ENCODE measurements at places on chromosomes 13 and 19. TPM values are rescaled to one million over a fixed set of nuclear protein-coding genes. Genes with fewer than 3 reads are reported as not detected.

The ELOF1 gene
- total RNA-seq = 42.1 TPM

The TMEM59L gene
- 0.26 TPM for total RNA-seq

The DNAAF3 gene
- total RNA-seq = 1.3 TPM

The ZNF528 gene
- total RNA-seq = 14.7 TPM

The CGB5 gene
- 1.1 TPM for total RNA-seq

The COG3 gene
- 29.8 TPM for total RNA-seq

The ZBTB32 gene
- total RNA-seq = not detected

DNA sequence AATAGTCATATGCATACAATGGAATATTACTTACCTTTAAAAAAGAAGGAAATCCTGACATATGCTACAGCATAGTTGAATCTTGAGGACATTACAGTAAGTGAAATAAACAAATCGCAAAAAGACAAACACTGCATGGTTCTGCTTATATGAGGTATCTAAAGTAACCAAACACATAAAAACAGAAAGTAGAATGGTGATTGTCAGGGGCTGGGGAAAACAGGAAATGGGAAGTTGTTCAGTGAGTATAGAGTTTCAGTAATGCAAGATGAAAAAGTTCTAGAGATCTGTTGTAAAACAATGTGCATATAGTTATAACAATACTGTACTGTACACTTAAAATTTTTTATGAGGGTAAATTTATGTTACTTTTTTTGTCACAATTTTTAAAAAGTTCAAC, 219.4 kb downstream of the KLF5 start:
- DNase-seq = no peak

DNA sequence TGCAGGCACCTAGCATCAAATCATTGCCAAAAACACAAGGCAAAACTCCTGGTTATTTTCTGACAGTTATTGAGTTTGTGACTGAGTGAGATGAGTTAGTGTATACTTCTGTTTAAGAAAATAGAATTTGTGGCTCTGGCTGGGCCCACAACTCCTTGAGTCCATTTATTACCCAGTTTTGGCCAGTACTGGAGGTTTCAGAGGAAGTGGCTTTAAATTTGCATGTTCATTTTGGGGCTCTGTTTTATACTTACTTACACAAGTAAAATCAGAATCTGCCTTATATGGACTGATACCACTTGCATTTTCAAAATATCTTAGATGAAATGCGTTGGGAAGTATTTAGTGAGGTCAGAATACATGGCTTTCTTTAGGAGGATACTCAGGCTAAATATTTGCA, 29.0 kb downstream of the TNFSF11 start:
- no peak for DNase-seq

DNA sequence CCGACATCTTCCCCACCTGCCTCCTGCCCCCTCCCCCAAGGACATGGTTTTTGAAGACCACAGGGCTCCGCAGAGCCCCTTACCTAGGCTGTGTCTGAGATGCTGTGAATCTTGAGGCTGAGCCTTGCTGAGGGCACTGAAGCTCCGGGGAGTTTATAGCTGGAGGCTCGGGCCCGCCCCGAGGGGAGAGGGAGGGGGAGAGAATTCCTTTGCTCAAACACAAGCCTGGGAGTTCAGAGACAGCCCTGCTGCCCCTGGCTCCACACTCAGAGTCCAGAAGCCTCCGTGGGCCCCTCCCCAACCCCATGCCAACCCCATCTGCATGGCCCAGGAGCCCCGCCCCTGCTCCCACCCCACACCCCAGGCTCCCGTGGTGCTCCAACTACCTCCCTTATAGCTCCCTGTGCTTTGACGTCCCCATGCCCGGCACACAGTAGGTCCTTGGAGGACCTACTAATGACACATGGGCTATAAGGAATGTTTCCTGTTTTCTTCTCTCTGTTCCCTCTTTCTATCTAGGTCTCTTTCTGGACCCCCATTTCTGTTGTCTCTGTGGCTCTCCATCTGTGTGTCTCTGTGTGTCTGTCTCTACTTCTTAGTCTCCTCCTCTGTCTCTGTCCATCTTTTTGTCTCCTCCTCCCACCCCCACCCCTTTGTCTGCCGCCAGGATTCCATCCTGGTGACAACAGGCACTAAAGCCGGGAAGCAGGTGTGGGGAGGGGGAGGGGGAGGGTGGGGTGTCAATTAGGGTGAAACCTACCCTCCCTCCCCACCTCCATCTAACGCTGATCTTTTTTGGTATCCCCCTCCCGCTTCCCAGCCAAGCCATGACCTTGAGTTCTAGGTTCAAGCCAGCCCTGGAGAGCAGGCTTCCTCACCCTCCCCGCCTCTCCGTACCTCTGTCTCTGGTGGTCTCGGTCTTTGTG, at the start of gene TNNT1:
Gene TNNT1, minus strand, starts transcription at position 129 of the 926 bp plus-strand sequence. CDS start 2,049 bp downstream, outside the sequence.
- peak; percentile 54 for DNase-seq

- peak; percentile 39 for DNase-seq
Measured at GRCh38 chr13:77386046-77386445, 59.2 kb upstream of the MYCBP2 start.

DNA sequence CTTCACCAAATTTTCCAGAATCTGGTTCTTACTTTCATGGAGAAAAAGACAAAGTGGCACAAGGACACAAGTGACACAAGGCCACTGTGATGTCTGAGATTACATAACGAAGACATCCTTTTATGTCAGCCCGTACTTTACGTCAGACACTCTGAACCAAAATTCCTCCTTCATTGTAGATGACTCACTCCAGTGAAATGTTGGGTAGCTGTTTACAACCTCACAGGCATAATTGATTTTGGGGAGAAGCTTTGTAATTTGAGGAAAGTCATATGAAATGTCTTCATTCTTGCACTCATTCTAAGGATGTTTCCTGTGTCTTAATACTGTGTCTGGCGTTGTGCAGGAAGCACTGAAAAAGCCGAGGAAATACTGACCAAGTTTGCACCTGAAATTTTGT, 20.0 kb upstream of the LGALS14 start:
- no peak for DNase-seq

DNA sequence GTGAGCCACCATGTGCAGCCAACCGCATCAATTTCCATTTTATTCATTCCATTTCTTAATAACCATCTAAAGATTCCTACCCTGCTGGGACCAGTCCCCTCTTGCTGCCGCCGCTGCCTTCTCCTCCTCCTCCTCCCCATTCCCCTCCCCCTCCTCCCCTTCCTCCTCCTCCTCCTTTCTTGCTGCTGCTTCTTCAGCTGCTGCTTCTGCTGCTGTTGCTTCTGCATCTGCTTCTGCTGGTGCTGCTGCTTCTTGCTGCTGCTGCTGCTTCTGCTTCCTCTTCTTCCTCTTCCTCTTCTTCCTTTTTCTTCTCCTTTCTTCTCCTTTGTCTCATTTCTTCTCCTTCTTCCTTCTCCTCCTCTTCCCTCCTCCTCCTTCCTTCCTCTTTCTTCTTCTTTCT, 20.0 kb upstream of the SPRYD7 start:
- DNase-seq = no peak

DNA sequence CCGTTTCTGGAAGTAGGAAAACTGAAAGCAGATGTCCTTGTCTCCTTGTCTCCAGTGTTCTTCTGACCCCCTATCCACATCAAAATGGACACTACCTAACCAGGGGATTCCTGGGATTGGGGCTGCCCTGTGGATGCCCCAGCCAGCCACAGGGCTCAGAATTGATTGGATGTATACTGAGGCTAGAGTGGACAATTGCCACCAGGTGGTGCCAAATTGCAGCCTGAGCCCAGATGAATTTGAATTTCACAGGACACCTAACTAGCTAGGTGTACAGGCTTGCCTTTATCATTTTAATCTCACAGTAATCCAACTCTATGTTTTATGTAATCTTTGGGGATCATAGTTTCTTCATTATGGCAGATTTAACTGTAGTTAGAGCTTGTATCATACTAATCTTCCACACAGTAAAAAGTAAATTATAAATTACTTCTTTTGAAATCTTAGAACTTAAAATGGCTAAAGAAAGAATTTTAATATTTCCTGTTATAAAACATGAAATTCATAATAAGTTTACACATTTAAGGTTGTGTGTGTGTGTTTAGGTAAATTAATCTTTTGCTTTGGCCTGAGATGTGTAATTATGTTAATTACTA, 58.0 kb downstream of the PIBF1 start:
- DNase-seq = peak; percentile 41

GRCh38 chr13:81551036-81551435, 1210.1 kb upstream of the SPRY2 start:
- no peak for DNase-seq

- DNase-seq = no peak
Measured at GRCh38 chr13:55652657-55653056, 1488.1 kb upstream of the PRR20A start.

DNA sequence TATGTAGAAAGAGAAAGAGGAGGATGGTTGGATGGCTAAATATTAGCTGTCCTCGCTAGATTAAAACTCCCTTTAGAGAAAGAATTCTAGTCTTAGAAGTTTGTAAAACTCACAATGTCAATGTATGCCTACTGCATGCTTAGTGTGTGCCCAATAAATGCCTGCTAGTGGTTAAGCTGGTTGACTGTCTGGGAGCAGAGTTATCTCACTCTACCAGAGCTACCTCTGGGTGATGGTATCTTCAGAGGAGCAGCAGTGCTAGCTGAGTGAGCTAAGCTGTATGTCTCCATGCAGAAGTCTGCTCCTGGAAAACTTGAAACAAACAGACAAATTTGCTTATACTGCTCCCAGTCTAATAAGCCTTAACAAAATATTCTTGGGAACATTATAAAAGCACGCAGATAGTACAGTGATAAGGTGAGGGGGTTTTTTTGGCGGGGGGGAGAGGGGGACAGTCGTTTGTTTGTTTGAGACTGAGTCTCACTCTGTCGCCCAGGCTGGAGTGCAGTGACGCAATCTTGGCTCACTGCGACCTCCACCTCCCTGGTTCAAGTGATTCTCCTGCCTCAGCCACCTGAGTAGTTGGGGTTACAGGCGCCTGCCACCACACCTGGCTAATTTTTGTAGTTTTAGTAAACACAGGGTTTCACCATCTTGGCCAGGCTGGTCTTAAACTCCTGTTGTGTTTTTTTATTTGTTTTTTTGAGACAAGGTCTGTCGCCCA, 202.8 kb upstream of the TSC22D1 start:
- no peak for DNase-seq

- no peak for DNase-seq
Measured at GRCh38 chr19:47096721-47097120, 16.9 kb downstream of the ZC3H4 start.

- no peak for DNase-seq
Measured at GRCh38 chr13:38713046-38713445, 26.2 kb downstream of the FREM2 start.

- DNase-seq = no peak
Measured at GRCh38 chr19:43316591-43317319, 36.7 kb upstream of the CD177 start.

DNA sequence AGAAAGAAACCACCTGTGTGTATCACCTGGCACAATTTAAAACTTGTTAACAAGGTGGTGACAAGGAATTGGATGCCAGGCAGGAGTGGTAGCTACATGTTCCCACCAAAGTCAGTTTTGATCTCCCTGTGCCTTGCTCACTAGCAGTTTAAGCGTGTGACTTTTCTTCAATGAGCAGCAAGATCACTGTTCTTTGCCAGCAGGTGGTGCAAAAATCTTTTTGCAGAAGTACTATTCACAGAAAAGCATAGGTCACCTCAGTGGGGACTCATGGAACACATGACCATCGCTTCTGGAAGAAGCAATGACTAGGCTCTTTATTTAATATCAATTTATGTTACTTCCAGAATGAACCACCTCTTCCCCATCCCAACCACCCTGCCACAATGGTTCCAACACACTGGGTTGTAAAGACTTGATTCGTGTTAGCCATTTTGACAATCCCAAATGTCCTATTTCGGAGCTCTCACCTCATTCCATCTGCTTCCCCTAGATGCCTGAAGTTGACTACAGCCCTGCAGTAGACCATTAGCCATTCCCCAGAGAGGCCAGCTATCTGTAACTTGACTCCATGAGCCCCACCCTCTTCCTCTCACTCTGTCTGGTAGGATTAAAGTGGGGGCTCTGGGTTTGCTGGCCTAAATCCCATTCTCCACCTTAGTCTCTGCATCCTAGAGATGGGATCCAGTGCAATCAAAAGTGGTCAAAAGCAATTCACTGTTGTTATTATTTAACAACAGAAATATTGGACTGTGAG, 59.1 kb upstream of the TNFRSF19 start:
- DNase-seq = peak; percentile 55

DNA sequence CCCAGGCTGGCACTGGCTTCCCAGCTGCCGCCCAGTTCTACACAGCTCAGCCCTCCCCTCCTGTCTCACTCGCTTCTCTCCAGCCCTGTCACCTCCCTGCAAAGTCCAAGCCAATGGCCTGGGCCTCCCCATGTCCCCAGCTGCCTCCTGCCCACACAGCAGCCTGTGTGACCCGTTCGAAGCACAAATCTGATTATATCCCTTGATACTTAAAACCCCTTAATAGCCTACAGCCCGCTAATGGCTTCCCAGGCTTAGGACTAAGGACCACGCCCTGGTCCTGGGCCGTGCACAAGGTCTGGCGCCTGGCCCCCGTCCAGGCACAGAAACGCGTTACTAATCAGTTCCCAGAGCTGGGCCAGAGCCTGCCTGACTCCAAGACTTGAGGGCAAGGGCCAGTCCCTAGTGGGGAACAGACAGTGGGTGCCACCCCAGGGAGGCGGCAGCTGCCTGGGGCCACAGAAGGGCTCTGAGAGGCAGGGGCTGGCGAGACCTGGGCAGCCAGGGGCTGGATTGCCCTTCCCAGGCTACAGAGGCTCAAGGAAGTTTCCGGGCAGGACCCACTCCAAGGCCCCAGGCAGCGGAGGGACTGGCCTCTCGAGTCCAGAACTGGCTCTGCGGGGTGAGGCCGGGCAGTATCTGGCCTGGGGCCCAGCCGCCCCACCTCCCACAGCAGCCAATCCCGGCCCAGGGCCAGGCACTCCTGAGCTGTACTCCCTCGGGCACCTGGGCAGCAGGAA, 10.4 kb downstream of the XAB2 start:
- DNase-seq = no peak

DNA sequence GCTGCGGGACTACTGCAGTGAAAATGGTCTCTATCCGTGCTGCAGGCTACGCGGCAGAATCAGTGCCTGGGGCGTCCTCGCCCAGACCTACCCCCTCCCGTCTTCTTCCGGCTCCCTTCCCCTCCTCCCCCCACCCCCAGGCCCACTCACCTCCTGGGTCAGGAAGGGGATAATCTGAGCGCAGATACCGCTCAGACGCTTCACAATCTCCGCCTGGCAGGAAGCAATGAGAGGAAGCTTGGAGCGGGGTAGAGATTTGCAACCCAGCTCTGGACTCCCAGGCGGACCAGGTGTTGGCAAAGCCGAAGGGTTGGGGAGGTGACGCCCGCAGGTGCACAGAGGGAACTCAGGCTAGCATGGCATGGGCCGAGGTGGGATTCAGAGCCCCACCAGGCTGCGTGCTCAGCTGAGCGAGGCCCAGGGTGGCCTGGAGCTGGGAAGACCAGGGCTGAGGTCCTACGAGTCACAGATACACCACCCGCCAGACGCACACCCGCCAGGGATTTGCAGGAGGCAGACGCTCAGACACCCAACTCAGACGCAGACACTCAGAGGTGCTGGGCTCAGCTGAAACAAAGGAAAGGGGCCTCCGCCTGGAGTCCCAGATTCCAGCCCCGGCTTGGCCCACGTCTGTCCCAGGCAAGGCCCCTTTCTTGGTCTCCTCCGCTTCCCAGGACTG, 4.1 kb downstream of the TLE2 start:
- DNase-seq = no peak

GRCh38 chr19:18713550-18714117, 30.2 kb downstream of the CRTC1 start:
- no peak for DNase-seq
